ENCODE measurements at places on chromosomes 2 and 18.

DNA sequence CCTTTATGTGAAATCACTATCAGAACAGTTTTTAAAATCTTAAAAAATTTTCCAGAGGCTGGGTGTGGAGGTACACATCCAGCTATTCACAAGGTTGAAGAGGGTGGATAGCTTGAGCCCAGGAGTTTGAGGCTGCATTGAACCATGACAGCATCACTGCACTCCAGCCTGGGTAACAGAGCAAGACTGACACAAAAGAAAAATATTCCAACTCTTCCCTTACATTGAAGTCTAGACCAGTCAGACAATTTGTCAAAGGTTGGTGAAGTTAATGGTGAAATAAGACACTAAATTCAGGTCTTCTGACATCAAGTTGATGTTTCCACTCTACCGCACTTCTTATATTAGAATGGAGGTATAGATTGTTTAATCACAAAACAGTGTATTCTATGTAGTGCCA is 52.8 kb downstream of the HYCC2 start:
- no peak for DNase-seq

DNA sequence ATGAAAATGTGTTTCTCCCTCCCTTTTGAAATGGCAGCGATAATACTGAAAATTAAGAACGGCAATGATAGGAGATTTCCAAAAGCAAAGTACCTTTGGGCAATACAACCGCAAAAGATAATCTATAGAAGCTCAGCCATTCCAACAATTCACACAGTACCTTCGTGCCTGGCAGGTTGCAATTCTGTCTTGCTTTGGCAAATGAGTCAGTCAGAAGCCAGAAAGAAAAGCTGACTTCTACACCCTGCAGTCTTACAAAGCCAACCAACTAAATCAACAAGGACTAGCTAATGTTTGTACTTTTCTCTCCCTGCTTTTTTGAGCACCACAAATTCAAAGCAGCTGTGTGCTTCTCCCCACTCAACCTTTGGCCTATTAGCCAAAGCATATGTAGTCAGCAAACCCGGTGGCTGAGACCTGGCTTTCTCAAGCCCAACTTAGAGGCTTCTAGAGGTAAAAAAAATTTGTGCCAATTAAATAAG is 25.7 kb upstream of the ID2 start:
- no peak for DNase-seq

- no peak for DNase-seq
Observed at GRCh38 chr2:240663546-240664190, 19.0 kb downstream of the AQP12B start.

DNA sequence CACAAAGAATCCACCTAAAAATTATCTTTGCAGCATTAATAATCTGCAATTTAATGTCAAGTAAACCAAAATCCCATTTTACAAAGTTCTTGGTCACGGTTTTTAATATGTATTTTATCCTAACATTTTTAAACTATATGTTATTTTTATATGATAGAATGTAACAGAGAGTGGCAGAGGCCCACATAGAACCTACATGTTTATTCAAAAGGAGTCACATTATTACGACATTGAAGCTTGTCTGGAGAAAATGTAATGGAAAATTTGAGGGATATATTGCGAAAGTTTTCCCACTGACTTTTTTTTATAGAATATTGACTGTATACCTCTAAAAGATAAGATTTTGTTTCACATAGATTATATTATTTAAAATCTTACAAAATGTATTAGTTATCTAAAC is 89.7 kb upstream of the COL3A1 start:
- DNase-seq, result no peak

GRCh38 chr2:219278655-219279150 is 463 bp upstream of the DNAJB2 start:
- DNase-seq, result no peak
